Omental fat pad (tissue), 4 donors: ENCODE measurements at places on chromosomes 7 and 10.

DNA sequence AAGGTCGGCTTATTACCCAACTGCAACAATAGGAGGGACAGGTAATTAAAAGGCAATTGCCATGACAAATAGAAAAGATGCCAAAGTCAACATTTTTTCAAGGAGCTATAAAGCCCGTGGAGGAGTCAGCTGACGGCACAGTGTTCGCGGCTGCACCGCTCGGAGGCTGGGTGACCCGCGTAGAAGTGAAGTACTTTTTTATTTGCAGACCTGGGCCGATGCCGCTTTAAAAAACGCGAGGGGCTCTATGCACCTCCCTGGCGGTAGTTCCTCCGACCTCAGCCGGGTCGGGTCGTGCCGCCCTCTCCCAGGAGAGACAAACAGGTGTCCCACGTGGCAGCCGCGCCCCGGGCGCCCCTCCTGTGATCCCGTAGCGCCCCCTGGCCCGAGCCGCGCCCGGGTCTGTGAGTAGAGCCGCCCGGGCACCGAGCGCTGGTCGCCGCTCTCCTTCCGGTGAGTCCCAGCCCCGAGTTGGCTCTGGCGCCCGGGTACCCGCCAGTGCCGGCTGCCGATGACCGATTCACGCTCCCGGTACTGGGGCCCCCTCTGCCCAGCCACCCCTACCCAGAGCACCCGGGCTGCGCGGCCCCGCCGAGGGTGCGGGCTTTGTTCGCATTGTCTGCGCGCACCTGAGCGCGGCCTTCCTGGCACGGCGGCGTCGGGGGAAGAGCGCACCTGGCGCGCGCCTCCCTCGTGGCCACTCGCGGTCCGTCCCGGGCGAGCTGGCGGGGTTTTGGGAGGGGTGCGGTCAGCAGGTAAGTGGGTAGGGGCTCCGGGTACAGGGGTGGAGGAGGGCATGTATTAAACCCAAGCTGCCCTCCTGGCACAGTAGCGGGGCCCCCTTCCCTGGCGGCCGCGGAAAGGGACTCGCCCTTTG is at the start of gene VWA2:
Gene VWA2 (plus strand): TSS at position 138 of the 877 bp plus-strand sequence. CDS start 9,460 bp downstream, outside the sequence.
- no peak for DNase-seq

DNA sequence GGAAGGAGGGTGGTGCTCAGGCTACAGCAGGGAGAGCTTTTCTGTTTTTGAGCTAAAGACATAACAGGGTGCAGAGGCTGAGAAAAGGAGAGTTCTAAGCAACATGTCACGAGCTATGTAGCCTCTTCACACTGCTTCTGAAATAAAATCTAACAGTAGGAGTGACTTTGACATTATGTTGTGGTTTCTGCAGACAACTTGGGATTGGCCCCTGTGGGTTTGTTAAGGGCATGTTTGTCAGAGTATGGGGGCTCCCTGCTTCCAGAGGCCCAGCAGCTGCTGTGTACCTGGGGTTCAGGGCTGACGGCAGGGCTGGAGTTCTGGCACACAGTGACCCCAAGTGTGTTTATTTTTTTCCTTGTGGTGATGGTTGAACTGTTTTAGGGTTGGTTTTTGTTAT is 24.7 kb downstream of the MMRN2 start:
- DNase-seq = no peak

- DNase-seq = no peak
Observed at GRCh38 chr10:100637785-100638184, 102.0 kb downstream of the HIF1AN start.

DNA sequence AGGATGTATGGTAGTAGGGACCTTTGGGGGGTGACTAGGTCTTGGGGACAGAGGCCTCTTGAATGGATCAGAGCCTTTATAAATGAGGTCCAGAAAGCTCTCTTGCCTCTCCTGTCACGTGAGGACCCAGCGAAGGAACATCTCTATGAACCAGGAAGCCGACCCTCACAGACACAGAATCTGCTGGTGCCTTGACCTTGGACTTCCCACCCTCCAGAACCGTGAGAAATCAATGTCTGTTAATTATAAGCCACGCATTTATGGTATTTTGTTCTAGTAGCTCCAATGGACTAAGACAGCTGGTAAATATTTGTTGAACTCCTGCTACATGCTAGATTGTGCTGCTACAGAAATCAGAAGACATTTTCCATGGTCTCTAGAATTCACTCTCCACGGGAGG is 276.9 kb downstream of the SFMBT2 start:
- no peak for DNase-seq

DNA sequence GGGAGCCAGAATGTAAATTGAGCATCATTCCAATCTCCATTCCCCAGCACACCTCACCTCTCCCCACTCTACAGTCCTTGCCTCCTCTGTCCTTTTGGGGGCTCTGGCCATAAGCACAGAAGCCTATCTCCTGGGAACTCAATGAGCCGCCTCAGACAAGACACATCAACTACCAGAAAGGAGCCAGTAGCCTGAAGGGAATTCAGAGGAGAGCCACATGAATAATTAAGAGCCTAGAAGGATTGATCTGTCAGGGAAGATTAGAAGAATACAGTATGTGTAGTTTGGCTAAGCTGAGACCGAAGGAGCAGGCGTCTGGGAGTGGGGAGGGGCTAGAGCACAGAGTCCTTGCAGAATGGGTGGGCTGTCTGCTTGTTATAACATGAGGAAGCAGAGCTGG is 31.2 kb downstream of the FRMD4A start:
- no peak for DNase-seq

DNA sequence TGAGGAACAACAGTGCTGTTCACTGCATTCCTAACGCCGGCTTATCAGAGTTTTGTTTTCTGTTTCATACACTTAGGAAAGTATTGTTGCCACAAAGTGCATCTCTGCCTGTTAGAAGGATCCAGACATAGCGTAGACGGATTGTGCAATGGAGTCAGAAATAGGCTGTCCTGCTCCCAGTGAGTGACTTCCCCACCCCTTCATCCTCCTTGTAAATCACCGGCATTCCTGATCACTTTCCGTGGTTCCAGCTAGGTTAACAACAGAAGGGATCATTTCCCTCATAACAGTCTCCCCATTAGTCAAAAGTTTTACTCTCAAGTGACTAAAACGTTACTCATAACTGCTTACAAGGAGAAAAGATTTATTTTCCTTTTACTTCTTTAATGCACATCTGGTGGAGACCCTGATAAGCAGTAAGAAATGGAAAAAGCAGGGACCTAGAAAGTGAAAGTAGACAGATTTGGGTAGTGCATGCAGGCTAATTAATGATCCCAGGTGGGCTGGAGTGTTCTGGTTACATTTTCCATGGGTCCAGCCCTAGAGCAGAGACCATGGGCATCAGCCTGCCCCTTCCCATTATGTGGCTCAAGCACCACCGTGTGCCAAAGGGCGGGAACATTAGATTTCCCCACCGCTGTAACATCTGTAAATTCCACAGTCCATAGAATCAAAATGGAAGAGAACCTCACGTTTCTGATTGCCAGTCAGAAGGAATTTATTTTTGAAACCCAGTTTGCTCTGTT is 395.1 kb upstream of the GALNT17 start:
- no peak for DNase-seq

DNA sequence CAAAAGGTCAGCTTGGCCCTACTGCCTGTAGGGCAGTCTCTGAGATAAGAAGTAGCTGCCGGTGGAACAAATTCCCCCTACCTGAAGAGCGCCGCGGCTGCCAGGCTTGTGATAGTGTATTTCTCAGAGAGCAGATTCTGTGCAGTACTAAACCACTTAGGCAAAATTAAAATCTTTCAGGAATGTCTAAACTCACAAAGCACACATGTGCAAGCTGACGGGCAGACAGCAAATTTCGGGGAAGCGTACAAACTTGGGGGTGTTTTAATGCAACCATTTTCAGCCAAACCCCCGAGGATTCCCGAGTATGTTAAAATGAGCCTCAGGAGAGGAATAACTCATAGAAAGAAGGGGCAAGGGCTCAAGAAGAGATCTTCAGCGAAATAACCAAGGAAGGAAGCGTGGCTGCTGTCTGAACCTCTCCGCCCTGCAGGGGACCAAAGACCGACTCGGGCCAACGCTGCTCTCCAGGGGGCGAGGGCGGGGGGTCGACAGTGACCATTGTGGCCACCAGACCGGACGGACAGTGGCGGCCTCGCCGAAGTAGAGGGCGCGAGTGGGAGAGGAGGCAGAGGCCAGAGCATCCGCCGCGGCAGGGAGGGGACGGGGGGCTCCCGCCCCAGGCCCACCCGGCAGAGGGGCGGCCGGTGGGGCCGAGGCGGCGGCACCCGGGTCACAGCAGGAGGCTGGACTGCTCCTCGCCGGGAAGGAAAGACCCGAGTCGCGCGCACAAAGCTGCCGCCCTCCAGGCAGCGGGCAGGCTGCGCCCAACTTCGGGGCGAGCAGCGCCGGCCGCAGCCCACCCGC is 819 bp downstream of the HYCC1 start:
- peak; percentile 35 for DNase-seq

GRCh38 chr7:98021588-98022351 is 31.8 kb upstream of the OCM2 start:
- DNase-seq = peak; percentile 82

DNA sequence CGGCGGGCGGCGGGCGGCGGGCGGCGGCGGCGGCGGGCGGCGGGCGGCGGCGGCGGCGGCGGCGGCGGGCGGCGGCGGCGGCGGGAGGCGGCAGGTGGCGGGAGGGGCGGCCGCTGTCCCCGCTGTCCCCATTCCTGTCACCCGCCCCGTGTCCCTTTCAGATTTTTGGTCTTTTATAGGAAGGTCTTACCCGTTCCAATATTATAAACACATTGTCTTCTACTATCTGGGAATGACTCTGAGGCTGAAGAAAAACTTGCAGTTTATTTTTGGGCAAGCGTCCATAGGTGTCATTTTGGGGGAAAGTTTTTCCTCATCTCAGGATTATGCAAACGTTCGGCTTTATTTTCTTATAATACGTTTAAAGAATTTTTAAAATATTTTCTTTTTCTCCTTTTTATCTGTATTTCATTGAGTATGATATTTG is 578 bp downstream of the ZNF713 start:
- no peak for DNase-seq

- DNase-seq = no peak
Observed at GRCh38 chr10:79229071-79229541, 118.2 kb upstream of the PPIF start.

DNA sequence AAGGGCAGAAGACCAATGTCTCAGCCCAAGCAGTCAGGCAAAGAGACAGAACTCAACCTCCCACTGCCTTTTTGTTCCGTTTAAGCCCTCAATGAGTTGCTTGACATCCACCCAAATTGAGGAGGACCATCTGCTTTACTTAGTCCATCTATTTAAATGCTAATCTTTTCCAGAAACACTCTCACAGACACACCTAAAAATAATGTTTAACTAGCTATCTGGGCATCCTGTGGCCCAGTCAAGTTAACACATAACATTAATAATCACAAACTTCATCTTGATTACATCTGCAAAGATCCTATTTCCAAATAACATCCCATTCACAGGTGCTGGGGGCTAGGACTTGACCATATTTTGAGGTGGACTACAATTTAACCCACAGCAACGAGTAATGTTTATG is 115.7 kb downstream of the RAB11FIP2 start:
- no peak for DNase-seq

DNA sequence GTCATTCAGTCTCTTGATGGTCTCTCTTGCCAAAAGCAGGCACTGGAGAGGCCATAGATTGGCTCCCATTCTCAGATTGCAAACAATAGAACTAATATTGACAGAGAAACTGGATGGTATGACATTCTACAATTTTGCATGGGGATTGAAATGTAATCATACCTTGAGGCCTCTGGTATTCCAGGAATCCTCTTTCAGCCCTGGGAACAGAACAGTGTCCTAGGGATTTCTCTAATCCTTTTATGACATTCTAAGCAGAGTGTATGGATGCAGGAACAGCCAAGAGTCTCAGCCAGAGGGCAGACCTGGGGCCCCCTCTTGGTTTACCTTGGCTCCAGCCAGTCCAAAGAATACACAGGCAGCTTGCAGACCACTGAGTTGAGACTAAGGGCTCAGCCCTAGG is 206.4 kb downstream of the KCNMA1 start:
- no peak for DNase-seq

DNA sequence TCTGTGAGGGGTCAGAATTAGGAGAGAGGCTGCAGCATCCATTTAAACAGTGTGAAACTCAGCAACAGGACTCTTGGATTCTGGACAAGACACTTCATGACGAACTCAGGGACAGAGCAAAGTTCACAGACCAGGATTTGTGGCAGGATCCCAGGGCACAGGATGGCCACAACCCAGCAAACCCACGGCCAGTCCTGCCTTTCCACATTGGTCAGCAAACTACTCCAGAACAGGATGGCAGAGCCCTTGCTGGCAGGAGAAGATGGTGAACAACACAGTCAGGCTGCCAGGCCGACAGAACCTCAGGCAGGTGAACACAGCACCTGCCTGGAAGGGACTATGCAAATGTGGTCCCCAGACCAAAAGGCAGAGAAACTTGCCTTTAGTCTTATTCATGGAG is 34.4 kb downstream of the VSTM4 start:
- no peak for DNase-seq

GRCh38 chr7:96996958-96997511 is 8.3 kb upstream of the DLX6 start:
- DNase-seq = no peak

- no peak for DNase-seq
Observed at GRCh38 chr10:12252882-12253546, 57.0 kb downstream of the CDC123 start.

- no peak for DNase-seq
Observed at GRCh38 chr7:97868788-97869187, 3.4 kb downstream of the ASNS start.

- DNase-seq = no peak
Observed at GRCh38 chr7:155971180-155971770, 159.0 kb upstream of the SHH start.

GRCh38 chr10:70886921-70887665 is 1.3 kb downstream of the PCBD1 start:
- no peak for DNase-seq

GRCh38 chr7:46707973-46708372 is 786.9 kb upstream of the IGFBP3 start:
- no peak for DNase-seq

DNA sequence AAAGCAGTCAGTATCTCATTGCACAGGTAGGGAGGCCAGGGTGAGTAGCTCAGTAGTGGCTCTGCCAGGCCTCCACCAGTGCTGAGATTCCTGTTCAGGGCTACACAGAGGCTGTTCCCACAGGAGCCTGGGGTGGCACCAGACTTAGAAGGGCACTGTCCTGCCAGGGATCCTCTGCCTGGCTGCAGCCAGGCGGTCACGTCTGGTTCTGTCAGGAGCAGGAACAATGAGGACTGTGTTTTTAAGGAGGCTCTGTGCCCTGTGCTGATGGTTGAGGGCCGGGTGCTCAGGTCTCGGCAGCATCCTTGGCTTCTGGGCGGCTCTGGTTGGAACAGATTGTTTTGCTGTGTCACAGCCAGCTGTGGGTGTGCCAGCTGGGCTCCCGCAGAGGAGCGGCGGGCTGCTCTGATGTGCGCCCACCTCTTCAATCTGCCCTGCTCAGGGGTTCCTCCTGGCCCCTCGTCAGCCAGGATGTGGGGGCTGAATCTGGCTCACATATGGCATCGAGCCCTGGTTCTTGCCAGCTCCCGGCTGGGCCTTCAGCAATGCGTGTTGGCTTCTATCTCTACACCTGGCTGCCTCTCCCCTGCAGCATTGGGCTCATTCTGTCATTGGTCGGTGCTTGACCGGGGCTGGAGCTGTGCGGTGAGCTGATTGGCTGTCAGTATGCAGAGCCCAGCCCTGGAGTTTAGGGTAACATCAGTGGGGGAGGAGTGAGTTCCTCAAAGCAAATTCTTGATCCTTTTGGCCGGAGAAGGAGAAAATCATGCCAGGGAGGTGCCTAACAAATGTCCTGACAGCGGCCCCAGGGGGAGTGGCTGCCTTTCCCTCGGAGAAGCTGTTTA is 41.2 kb downstream of the TACR2 start:
- DNase-seq = no peak

GRCh38 chr7:34734771-34735170 is 76.8 kb downstream of the NPSR1 start:
- DNase-seq = no peak
